ENCODE measurements at places on chromosomes 3 and 15.

DNA sequence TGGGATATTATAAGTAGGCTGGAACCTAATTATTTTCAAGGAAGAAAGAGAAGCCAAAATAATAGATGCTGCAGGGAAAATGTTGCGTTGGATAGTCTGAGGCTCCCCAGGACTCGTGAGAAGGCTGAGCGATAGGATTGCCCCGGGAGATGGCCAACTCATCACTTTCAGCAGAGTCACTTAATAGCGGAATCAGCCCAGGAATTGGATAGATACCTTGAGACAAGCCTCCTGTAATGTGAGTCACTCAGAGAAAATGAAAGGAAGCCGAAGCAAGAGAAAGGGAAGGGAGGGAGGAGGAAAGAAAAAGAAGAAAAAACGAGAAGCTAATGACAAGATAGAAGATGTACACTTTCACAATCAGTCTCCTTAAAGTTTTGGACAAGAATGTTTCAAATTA, 94.3 kb downstream of the SQOR start:
- no peak for DNase-seq

DNA sequence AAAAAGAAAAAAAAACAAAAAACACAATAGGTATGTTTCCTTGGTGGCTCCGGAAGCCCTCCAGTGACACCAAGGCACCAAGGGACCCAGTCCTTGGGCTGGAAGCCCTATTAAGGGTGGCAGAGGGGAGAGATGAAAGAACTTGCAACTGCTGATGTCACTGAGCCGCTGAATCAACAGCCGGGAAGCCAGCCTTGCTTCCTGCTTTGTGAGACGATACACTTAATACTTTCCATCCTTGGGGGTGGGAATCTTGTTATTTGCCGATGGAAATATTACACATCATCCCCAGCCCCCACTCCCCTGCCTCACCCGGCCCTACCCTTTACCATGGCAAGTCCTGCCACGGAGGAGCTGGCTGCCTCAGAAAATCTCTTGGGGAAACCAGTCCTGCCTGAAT, 5.6 kb upstream of the ISLR2 start:
- DNase-seq: no peak

GRCh38 chr15:83581381-83581780, 72.5 kb upstream of the ADAMTSL3 start:
- DNase-seq: no peak

GRCh38 chr3:130340766-130341165, 4.7 kb upstream of the COL6A5 start:
- no peak for DNase-seq

DNA sequence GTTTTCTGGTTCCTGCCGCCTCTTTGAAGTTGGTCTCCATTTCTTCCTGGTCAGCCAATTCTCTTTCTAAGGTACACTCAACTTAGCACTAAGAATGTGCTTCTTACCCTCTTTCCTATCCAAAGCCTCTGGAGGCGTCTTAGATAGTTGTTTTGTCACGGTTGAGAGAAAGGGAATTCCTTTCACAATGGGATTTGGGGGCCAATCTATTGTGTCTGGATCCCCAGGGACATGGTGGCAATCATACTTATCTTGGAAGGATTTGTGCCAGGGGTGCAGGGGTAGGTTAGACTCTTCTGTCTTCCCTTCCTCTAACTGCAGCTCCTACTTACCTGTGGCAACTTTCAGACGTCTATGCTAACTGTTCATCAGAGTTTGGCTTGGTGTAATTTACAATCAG, 287.1 kb downstream of the SOX2 start:
- DNase-seq: no peak

DNA sequence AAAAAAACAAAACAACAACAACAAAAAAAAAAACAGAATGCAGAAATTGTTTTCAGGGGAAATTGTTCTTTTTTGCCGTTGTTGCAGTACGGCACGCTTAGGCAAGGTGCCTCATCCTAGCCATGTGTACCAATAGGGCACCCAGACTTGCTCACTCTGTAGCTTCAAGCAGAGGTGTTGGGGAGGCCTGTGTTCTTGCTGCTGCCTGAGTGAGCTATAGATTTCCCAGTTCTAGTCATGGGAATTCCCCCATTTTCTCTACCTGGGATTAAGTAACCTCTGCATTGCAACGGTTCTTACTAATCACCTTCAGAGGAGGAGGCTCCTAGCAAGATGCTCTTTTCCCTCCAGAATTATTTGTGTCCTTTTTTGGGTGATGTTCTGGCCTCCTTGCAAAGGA, 12.9 kb upstream of the PARL start:
- no peak for DNase-seq

- peak; percentile 66 for DNase-seq
Measured at GRCh38 chr15:90101130-90101968, 919 bp downstream of the IDH2 start.

GRCh38 chr3:130892759-130893375, 1.0 kb upstream of the ATP2C1 start:
- DNase-seq: peak; percentile 52

DNA sequence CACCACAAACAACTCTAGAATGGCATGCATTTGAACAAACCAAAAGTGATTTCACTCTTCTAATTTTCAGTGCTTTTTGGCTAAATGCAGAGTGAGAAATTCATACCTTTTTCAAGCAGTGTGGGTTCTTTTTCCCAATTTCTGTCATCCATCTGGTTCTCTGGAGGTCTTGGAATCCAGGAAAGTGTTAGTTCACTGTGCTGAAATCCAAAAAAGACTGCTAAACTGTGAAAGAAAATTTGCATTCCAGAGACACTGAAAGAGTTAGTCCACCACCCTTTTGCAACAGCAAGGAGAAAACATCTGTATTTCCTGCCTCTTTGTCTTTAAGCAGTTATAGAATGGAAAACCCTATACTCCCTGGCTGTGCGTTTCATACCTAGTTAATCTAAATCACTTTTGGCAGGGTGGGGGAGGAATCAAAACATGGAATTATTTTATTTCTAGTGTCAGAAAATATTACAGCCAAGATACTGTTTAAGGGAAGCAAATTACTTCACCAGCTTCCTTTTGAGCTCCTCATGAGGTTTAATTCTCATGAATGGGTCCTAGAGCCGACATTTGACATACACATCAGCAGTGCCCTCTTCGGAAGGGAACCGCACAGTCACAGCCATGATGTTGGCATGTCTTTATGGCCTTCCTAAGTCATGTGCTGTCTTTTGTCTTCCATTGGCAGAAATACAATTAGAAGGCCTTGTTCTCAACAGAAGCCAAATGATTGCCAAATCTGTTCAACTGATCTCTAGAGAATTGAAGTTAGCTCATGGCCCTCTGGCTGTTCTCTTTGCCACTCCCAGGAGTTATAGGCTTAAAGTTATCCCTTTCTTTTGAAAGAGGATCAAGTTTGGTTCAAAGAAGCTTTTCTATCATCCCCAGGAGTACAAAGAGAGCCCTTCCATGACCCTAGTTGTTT, 317.7 kb upstream of the TPRG1 start:
- DNase-seq: no peak

DNA sequence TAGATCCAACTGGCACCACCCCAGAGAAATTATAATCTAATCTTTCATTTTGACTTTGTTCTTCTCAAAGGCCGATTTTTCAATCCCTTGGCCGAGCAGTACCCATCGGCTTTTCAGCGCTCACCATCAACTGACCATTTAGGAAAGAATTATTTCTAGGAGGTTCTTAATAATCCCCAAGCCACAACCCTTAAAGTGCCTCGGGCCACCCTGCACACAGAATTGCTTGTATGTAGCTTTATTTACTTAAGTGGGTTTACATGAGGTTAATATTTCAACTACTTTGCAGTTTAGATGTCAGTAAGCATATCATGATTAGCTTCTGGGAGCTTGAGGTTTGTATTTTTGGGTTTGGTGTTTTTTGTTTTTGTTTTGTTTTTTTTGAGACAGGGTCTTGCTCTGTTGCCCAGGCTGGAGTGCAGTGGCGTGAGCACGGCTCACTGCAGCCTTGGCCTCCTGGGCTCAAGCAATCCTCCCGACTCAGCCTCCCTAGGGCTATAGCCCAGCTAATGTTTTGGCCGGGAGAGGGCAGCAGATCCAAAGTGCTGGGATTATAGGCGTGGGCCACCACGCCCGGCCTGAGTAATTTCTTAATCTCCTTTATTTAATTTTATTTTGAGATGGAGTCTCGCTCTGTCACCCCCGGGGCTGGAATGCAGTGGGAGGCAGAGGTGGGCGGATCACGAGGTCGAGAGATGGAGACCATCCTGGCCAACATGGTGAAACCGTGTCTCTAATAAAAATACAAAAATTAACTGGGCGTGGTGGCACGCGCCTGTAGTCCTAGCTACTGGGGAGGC, 801 bp upstream of the CDAN1 start:
- DNase-seq: no peak

- DNase-seq: no peak
Measured at GRCh38 chr3:61354604-61355003, 103.4 kb upstream of the FHIT start.

DNA sequence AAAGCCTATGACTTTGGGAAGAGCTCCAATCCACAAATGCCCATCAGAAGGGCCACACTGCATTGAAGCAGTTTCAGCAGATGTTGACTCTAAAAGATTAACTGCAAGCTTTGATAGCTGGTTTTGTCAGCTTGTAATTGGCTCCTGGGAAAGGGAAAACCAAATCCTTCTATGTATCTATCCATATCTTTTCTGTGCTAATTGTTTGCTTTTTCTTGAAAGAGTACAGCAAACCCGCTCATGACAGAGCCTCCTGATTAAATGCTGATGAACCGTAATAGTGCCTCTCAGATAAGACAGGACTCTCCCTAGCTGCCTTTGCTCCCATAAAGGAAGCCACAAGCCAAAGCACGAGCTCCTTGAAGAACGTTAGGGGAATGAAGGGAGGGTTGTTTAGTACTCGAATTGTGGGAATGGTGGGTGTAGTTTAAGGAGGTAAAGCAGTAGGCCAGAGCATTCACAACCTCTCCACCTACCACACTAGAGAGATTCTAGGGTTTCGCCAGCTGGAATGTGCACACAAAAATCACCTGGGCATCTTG, 33.6 kb upstream of the LRIG1 start:
- no peak for DNase-seq

- DNase-seq: no peak
Measured at GRCh38 chr3:61937477-61937876, 376.1 kb downstream of the PTPRG start.

DNA sequence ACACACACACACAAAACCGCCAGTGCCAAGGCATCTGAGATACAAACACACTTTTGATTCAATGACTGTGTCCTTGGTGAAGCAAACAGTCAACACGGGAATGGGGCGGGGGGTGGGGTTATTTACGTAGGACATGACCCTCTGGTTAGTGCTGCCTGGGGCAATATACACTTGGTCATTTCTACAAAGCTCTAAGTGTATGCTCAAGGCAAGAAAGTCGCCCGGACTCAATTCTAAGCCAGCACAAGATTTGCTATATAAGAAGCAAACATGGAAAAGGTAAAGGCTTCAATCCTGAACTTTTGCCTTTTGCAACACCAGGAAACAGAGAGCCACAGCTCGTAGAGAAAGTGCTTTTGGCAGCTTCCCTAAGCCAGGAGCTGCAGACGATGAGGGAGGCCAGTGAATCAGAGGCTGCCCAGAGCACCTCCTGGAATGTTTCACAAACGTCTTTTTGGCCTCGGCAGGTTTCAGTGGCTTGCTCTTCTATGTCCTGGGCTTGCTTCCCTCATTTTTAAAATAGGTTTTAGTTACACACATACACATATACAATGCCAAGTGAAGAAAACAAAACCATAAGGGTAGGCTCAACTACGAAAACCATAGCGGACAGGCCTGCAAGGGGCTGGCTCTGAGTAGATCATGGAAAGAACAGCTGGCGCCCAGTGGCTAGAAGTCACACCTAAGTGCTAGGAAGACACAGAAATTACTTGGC, 73.6 kb downstream of the TM4SF4 start:
- DNase-seq: peak; percentile 47
